ENCODE measurements at places on chromosomes 7 and 10.

DNA sequence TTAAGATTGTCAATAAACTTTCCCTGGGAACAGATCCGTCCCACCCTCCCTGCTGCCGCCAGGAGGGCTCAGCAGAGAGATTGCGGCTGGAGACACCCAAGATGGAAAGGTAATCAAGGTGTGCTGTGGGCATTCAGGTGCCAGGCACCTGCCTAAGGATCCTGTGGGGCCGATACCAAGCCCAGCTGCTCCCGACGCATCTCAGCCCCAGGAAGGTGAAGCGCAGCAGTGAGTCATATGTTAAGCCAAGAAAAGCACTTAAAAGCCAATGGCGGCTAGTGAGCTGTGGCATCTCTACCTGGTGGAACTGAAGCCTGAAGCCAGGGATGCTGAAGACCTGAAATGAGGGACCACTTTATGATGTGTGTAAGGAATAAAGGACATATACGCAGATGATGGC, 6.1 kb downstream of the WDR86 start:
- DNase-seq, result no peak

GRCh38 chr7:32212321-32212720, 142.1 kb upstream of the PDE1C start:
- no peak for DNase-seq

GRCh38 chr10:25758041-25758457, 176.0 kb upstream of the MYO3A start:
- peak; percentile 7 for DNase-seq

DNA sequence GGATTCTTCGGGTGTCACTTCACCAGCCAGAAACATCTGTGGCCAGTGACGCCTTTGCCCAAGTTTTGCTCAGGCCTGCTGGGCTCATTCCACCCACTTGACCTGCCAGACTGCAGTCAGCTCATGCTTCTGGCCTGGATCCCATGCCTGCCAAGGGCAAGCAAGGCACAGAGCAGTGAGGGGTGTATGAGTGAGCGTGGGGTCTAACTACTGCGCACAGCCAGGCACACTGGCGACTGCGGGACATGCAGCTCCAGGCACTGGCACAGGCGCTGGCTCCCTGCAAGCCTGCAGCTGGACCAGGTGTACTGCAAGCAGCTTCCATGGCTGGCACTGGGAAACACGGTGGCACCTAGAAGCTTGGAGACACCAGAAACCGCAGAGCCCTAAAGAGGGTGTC, 80.1 kb downstream of the MTERF1 start:
- no peak for DNase-seq

DNA sequence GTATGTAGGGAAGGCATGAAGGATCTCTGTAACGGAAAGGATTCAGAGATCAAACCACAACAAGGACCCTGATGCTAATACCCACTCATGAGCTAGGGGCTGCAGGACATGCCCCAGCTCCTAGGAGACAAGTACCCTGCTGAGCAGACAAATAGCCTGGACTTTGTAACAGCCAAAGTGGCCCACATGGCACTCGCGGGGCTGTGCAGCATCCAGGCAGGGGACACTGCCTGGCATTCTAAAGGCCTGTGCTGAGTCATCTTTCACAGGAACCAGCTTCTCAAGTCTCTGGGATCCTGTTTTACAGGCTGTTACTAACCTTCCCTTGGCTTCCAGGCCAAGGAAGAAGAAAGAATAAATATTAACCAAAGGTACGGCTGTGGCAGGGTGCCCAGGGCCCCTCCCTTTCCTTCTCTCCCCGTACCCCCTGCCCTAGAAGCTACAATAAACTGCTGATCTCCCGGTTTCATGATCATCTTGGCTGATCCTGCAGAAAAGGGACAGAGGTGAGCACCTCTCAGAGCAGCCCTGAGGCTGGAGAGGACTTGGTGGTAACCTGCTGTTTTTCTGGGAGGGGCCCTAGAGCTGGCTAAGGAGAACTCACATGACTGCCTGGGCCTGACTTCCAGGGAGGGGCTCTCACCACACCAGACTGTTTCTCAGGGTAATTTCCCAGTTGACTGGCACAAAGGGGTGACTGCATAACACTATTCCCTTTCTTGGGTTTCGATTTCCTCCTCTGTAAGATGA, 4.2 kb upstream of the RPEL1 start:
- DNase-seq, result no peak

- no peak for DNase-seq
Observed at GRCh38 chr7:128381161-128381821, 19.8 kb upstream of the PRRT4 start.

DNA sequence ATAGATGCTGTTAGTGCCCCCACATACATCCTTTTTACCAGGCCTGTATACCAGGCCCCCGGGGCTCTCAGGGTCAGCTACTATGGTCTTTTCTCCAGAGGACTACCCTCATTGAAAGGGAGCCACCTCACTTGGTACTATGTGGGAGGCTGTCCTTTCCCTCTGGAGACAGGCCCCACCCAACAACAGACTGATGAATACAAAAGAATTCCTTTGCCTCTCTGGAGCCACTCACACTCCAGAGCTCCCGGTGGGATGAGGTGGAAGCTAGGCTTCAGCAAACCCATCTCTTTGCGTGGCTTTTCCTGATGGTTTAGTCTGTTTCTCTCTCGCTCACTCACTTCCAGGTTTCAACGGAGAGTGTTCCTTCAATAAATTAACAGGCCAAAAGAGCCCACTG, 30.3 kb downstream of the ANKMY2 start:
- no peak for DNase-seq

DNA sequence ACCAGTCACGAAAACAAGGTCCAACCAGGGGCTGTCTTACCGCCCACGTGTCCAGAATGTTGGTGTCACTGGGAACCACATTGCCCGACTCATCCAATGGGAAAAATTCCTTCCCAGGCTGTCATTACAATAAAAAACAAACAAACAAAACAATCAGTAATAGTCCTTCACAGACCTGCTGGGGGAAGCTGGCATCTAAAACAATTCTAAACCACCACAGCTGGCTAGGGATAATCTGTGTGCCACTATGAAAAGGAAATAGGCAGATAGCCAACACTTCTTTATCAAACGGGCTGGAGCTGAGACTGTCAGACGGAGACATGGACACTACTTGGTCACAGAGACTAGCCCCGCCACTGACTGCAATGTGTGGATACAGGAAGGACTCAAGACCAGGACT, 9.2 kb downstream of the AKR1B1 start:
- DNase-seq, result no peak

DNA sequence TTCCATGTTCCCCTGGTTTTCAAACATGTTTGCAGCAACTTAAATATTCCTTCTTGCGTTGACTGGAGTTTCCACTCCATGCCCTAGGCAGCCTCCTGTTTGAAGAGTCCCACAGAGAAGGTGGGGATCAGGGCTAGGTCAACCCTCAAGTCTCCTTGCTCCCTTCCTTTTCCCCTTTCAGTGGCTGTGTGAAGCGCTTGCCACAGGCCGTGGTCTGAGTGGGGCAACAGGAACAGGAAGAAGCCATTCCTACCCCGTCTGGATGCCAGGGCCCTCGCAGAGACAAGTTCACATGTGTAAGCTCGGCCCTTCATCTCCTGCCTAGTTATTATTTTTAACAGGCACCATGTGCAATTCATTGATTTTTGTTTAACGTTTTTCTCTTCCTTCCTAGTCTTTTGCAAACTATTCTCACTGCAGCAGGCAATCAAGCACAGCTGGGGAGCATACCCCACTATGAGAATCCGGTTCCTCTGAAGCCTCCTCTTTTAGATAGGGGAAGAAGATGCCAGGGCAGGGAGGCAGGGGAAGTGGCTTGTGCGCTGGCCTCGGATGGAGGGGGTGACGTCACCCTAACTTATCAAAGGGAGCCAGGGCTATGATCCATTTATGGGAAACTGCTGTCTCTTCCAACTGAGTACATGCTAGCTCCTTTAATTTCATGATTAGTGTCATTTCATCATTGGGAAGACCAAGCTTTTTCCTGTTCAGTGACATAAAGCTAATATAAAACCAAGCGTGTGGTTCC, 64.2 kb downstream of the PRLHR start:
- DNase-seq, result no peak
